Type B pancreatic cell (in vitro differentiated cells): ENCODE measurements at places on chromosomes 2 and 18. TPM values are rescaled to one million over a fixed set of nuclear protein-coding genes. Genes with fewer than 3 reads are reported as not detected.

The DNAJC5G gene
- not detected in 2 replicates for total RNA-seq

The LAMA3 gene
- total RNA-seq: 9.4 and 15.3 TPM in 2 replicates

The ZNF142 gene
- 35.0 and 38.3 TPM in 2 replicates for total RNA-seq

DNA sequence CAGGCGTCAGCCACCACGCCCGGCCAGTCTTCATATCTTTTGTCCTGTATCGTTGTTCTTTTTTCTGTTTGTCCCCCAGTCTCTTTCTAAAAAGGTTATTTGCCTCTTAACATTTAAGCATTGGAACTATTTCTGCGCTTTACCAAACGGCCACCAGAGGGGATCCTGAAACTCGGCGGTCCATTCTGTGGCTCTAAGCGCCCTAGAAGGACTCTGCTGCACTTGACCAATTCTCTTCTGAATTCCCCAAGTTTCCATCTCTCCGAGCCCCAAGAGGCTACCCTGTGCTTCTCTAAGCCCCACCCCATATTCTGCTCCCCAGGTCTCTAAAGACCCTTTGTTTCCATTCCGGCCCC is 33.1 kb upstream of the REG3G start:
- DNase-seq: no peak
- H3K4me1 ChIP-seq: peaks cover 8% of the 10 kb centered on the region
- H3K27ac ChIP-seq: peak overlapping the region; percentile 80
- H3K4me3 ChIP-seq: peak overlapping the region; percentile 88
- peaks cover 7% of the 10 kb centered on the region for H3K36me3 ChIP-seq

The PMAIP1 gene
- total RNA-seq: 16.5 and 24.4 TPM in 2 replicates

GRCh38 chr2:161384864-161385263 is 31.2 kb upstream of the TBR1 start:
- no peaks in the 10 kb centered on the region for H3K4me1 ChIP-seq
- H3K4me3 ChIP-seq: no peak overlapping the region
- H3K27ac ChIP-seq: no peak overlapping the region
- H3K36me3 ChIP-seq: peaks cover 6% of the 10 kb centered on the region
- H3K27me3 ChIP-seq: no peaks in the 10 kb centered on the region

The MEIS1 gene
- total RNA-seq: 250 and 255 TPM in 2 replicates

- H3K36me3 ChIP-seq: no peaks in the 10 kb centered on the region
- H3K4me1 ChIP-seq: no peaks in the 10 kb centered on the region
- no peak for DNase-seq
- H3K27ac ChIP-seq: no peak overlapping the region
- no peaks in the 10 kb centered on the region for H3K27me3 ChIP-seq
These were observed 85.7 kb downstream of the COBLL1 start for GRCh38 chr2:164755952-164756351.

DNA sequence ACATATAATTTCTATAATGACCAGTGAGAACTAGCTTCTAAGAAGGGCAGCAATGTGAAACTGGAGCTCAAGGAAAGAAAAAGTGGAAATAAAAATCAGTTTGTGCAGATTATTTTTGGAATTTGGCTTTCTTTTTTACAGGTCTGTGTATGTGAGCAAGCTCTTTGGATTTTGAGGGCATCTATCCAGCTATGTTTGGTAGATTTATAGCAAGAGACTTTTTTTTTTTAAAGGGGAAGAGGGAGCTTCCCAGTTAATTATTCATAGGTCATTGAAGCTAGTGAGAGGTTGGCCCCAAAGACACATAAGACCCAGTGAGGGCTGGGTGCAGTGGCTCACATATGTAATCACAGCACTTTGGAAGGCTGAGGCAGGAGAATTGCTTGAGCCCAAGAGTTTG is 24.0 kb upstream of the COLEC12 start:
- H3K36me3 ChIP-seq: no peaks in the 10 kb centered on the region
- no peaks in the 10 kb centered on the region for H3K27me3 ChIP-seq
- H3K4me1 ChIP-seq: peaks cover 24% of the 10 kb centered on the region
- H3K27ac ChIP-seq: no peak overlapping the region

DNA sequence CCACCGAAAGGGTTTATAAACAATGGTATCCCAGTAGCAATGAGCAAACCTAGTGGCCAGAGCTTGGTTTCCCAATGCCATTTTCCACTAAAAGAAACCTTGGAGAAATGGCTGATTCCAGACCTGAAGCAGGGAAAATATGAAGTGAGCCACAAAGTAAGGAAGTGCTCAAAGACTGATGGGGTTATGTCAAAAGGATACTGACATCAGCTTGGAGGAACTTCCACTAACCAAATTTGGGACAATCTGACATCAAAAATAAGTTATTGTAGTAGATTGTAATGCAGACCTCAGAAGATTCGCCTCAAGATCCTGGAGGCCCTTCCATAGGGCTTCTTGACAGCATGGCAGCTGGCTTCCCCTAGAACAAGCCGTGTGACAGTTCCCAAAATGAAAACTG is 79.4 kb upstream of the SP3 start:
- no peaks in the 10 kb centered on the region for H3K27me3 ChIP-seq
- H3K4me1 ChIP-seq: peaks cover 9% of the 10 kb centered on the region
- H3K4me3 ChIP-seq: no peak overlapping the region
- no peak overlapping the region for H3K27ac ChIP-seq

- no peak for DNase-seq
- no peak overlapping the region for H3K4me3 ChIP-seq
- H3K4me1 ChIP-seq: peaks cover 22% of the 10 kb centered on the region
- peaks cover 4% of the 10 kb centered on the region for H3K27me3 ChIP-seq
- no peak overlapping the region for H3K27ac ChIP-seq
These were observed 35.4 kb upstream of the LRP2 start for GRCh38 chr2:169397697-169398096.

GRCh38 chr2:39893616-39894015 is 114.6 kb upstream of the THUMPD2 start:
- H3K27me3 ChIP-seq: no peaks in the 10 kb centered on the region
- H3K4me1 ChIP-seq: no peaks in the 10 kb centered on the region
- no peak overlapping the region for H3K27ac ChIP-seq
- H3K4me3 ChIP-seq: no peak overlapping the region

GRCh38 chr18:7633171-7633570 is 66.1 kb downstream of the PTPRM start:
- no peaks in the 10 kb centered on the region for H3K4me1 ChIP-seq
- H3K4me3 ChIP-seq: no peak overlapping the region
- H3K36me3 ChIP-seq: no peaks in the 10 kb centered on the region
- no peak overlapping the region for H3K27ac ChIP-seq
- H3K27me3 ChIP-seq: no peaks in the 10 kb centered on the region

GRCh38 chr2:239145106-239145505 is 255.7 kb downstream of the HDAC4 start:
- no peaks in the 10 kb centered on the region for H3K27me3 ChIP-seq
- no peak overlapping the region for H3K4me3 ChIP-seq
- H3K36me3 ChIP-seq: peaks cover 9% of the 10 kb centered on the region
- no peak for DNase-seq
- H3K27ac ChIP-seq: no peak overlapping the region

The LINC00305 gene
- not detected in 2 replicates for total RNA-seq

- peaks cover 9% of the 10 kb centered on the region for H3K4me1 ChIP-seq
- peaks cover 4% of the 10 kb centered on the region for H3K36me3 ChIP-seq
- DNase-seq: no peak
- H3K27me3 ChIP-seq: no peaks in the 10 kb centered on the region
These were observed 434.4 kb downstream of the TNS1 start for GRCh38 chr2:217568289-217568971.

- no peak for DNase-seq
- H3K27me3 ChIP-seq: no peaks in the 10 kb centered on the region
- no peak within 1 kb of the TSS for H3K27ac ChIP-seq
These were observed at the start of gene FER1L5 for GRCh38 chr2:96642564-96643360. Gene FER1L5, plus strand, starts transcription at chr2:96642764. Its CDS starts 73 bp downstream, at chr2:96642837.

The CTAGE1 gene
- not detected in 2 replicates for total RNA-seq

- H3K27ac ChIP-seq: peak overlapping the region; percentile 42
- no peak overlapping the region for H3K4me3 ChIP-seq
- DNase-seq: peak; percentile 72
- peaks cover 16% of the 10 kb centered on the region for H3K36me3 ChIP-seq
These were observed 38.8 kb downstream of the PPP4R1 start for GRCh38 chr18:9575558-9575957.

The C2orf66 gene
- total RNA-seq: 0.29 TPM in 1 of 2 replicates, not detected in the other

The AMMECR1L gene
- total RNA-seq: 20.1 and 21.9 TPM in 2 replicates

DNA sequence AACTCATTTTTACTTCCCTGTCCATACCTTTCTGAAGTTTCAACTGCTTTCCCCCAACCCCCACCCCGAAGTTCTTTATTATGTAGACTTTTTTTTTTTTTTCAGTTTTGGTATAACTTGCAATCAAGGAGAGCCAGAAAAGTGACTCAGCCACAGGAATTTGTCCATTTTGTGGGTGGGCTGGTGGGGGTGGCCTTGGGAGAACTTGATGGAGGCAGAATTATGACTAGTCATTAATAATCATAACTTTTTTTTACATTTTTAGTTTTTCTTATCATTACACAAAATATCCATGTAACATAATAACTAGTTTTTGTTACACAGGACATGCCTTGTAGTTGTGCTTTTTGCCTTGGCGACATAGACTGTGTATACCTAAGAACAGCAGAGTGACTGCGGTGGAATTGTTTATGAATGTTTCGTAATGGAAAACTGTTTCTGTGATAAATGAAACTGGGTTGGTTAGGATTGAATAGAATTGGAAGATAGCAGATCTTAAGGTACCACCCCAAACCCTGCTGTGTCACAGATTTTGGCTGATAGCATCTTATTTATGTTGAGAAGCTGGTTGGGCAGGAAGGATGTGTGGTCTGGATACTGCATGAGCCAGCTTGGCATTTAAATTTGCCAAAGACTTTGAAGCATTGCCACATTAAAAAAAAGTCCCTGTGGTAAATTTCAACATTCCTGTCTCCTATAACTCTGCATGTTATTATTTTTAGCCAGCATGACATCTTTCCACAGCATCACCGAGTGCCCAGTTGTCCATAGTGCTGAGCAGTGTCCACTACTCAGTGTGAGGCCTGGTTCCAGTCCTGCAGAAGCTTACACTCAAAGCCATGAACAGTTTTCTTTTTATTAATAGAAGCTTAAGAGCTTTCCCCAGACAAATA is 30.7 kb downstream of the LYPD6B start:
- H3K36me3 ChIP-seq: peaks cover 12% of the 10 kb centered on the region
- H3K4me1 ChIP-seq: peaks cover 42% of the 10 kb centered on the region
- no peak for DNase-seq
- peak overlapping the region; percentile 95 for H3K27ac ChIP-seq

The ARHGEF33 gene
- total RNA-seq: 1.0 and 1.5 TPM in 2 replicates
